ENCODE measurements at places on chromosomes 1 and 21.

DNA sequence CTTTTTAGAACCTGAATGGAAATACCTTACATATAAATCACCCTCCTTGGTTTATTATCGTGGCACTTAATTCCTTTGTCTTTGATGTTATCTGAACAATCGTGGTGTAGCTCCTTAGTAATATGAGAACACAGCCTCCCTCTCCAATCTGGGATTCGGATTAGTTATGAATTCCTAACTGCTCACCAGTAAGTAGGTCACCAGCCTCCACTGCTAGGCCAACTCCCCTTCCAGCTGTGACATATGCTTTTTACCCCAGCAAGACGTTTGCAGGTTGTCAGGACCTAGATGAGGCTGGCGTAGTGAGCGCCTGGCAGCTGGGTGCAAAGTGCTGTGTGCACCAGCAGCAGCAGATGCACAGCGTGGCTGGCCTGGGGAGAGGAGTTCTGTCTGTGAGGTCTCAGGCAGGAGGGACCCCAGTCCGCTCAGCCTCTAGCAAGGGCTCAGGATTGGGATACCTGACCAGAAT, 38.2 kb downstream of the NTPCR start:
- no peak for DNase-seq

DNA sequence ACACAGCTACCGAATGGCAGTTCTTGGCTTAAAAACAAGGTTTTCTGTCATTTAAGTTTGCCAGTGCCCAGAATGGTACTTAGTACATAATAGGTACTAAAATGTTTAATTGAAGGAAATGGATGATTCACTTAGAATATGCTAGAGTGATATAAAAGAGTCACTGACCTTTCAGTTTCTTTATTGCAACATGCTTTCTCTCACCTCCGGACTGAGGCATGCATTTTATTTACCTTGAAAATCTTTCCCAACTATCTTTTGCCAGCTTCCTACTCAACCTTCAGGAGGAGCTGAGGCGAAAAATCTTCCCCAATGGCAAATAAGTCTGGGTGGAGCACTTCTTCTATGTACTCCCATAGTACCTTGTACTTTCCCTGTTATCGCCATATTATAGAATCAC, 244.9 kb downstream of the ZNF648 start:
- DNase-seq: no peak

- DNase-seq: no peak
Observed at GRCh38 chr1:162192306-162192678, 122.8 kb downstream of the NOS1AP start.

DNA sequence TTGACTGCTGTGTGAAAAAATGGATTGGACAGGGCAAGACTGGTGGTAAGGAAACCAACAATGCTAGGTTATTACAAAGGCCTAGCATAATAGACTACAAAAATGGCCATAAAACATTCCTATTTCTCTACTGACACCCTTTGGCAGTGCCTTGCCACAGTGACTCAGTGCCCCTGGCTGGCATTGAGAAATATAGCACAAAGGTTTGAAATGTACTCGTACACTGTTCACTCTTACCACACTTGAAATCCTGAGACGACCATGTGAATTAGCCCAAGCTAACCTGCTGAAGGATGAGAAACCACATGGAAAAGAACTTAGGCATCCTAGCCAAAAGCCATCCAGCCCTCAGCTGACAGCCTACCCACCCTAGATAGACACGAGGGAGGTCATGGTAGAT, 149.8 kb upstream of the PALMD start:
- DNase-seq: peak; percentile 24

GRCh38 chr1:208154679-208155642, 89.2 kb downstream of the PLXNA2 start:
- no peak for DNase-seq

DNA sequence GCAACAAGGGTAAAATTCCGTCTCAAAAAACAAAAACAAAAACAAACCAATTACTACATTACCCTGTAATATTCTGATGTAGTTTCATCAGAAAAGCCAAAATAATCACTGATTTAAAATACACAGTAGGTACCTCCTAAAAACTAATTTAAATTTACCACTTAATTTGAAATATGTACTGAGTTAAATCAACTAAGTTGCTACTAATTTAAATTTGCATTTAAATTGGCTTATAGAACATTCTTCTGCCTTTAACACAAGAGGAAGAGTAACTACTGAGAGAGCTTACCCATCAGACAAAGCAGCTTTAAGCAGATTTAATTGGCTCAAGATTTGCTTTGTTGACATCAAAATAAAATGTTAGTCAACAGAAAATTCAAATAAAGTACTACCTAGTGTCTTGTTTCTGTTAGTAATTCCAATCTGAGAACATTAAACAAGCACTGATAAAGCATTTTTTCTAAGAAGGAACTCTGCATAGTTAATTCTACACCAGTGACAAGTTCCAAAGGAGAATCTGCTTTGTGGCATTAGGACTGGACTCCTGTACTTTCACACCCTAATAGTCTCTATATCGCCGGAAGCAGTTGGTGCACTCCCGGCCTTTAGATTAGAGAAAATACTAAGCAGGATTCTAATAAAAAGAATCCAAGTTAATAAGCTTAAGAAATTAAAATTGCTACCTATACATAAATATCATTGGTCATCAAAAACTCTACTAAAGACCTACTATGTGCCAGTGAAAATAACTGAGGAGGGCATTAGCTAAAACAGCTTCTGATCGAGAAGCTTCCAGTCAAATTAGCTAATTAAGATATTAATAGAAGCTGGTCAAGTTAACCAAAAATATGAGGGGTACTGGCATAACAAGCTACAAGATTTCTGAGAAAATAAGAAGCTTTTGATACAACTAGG, 8.4 kb downstream of the LUZP1 start:
- no peak for DNase-seq

DNA sequence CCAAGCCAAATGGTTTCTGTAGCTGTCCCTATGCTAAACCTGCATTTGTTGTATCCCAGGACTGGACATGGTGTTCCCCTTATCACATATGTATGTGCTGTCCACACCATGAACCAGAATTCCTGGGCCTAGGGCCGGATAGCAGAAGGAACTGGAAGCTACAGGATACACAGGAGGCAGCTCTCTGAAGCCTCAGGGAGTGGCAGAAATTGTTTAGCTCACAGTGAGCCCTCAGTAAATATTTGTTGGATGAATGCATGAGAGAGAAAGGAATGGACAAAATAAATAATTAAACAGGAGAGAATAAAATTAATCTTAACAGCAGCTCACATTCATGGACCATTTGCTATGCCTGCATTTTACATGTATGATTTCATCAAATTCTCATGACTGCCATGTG, 2.1 kb downstream of the NIPAL3 start:
- no peak for DNase-seq

GRCh38 chr1:161825831-161826230, 59.7 kb downstream of the ATF6 start:
- no peak for DNase-seq

DNA sequence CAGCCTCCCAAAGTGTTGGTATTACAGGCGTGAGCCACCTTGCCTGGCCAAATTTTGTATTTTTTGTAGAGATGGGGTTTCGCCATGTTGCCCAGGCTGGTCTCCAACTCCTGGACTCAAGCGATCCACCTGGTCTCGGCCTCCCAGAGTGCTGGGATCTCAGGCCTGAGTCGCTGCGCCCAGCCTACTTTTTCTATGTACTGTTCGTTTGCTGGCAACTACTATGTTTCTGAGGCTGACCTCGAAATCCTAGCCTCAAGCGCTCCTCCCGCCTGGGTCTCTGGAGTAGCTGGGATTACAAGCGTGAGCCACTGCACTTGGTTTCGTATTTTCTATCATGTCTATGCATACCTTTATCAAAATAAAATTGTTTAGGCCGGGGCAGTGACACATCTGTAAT, 675 bp upstream of the TEKT2 start:
- DNase-seq: no peak

- no peak for DNase-seq
Observed at GRCh38 chr1:52567943-52568342, 15.1 kb upstream of the TUT4 start.

GRCh38 chr21:21816778-21817177, 818.6 kb downstream of the NCAM2 start:
- no peak for DNase-seq

DNA sequence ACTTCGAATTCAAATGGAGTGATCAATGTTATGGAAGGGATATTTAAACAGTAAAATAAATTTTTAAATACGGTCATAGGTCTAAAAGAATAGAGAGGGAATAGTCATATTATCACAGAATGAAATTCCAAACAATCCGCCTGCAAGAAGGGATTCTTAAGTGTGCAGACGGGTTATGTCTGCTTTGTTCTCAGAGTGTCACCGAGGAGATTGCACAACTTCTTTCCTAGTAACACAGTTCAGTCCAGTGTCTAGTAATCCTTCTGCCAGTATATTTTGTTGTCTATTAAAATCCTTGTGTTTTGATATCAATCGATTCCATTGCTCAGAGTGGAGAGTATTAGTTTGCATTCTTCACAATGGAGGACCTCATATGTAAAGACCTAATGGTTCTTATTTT, 48.4 kb downstream of the LRRC53 start:
- DNase-seq: no peak

DNA sequence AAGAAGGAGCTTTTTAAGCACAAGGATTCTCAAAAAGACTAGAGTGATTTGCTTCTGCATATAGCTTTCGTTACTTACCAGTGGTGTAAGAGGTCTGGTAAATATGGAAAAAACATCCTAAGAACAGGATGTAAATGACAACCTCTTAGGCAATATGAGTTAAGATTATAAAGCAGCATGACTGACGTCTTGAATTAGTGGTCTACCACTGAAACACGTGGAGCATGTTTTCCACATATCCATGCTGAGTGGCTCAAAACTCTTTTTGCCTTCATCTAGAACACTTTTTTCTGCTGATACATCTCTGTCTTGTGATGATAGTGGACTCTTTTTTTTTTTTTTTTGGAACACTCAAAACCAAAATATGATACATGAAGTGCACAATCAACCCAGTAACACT, 44.6 kb downstream of the RCAN1 start:
- DNase-seq: no peak

- no peak for DNase-seq
Observed at GRCh38 chr21:44872323-44872648, 1.2 kb downstream of the PTTG1IP start.

DNA sequence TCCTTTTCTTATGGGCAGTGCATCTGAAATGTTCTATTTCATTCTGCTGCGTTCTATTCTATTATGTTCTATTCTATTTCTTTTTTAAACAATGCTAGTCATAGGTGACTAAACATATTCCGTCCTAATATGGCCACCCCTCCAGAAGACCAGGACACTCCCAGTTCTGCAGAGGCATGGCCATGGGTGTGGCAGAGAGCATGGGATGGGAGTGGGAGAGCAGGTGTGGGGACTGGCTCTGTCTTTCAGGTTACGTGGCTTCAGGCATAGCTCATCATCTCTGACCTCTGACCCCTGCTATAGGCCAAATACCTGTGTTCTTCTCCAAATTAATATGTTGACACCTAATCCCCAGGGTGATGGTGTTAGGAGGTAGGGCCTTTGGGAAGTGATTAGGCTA, 33.4 kb upstream of the TLR5 start:
- no peak for DNase-seq

GRCh38 chr1:160032165-160032820, 503 bp upstream of the PIGM start:
- DNase-seq: no peak

DNA sequence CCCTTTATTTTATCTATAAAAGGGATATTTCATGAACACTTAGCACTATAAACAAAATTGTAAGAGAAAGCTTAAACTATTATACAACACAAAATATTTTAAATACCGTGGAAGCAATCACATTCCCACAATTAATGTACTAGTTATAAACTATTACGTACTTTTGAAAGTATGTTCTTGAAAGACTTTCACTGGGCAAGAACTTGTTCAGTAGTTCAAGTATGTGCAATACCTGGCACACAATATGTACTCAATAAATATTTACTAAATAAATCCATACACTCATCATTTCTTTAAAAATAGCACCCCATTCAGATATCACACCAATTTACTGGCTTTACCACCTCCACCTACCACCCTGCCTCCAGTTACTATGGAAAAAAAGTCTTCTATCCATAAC, 12.6 kb upstream of the FMO2 start:
- no peak for DNase-seq

GRCh38 chr1:36542024-36542961, 59.6 kb upstream of the CSF3R start:
- no peak for DNase-seq

DNA sequence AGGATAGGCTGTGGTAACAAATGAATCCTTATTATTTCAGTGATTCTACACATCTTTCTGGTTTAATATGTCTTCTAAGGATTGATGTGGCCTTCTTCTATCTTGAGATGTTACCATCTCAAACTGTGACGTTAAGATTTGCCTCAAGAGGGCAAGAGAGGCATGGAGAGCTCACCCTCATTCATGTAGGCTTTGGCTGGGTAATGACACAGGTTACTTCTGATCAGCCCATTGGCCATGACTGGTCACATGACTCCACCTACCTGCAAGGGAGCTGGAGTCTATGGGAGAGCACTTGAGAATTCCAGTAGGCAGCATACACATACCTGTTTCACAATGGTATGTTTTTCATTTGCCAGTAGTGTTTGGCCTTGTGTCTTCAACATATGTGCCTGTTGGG, 30.0 kb downstream of the CACHD1 start:
- no peak for DNase-seq

GRCh38 chr1:64471218-64472039, 1.5 kb downstream of the CACHD1 start:
- DNase-seq: no peak

- DNase-seq: no peak
Observed at GRCh38 chr1:235513495-235514366, 9.5 kb upstream of the B3GALNT2 start.

- DNase-seq: peak; percentile 29
Observed at GRCh38 chr1:190168116-190168892, 309.4 kb downstream of the BRINP3 start.

GRCh38 chr1:183859119-183859518, 54.2 kb downstream of the RGL1 start:
- DNase-seq: no peak

DNA sequence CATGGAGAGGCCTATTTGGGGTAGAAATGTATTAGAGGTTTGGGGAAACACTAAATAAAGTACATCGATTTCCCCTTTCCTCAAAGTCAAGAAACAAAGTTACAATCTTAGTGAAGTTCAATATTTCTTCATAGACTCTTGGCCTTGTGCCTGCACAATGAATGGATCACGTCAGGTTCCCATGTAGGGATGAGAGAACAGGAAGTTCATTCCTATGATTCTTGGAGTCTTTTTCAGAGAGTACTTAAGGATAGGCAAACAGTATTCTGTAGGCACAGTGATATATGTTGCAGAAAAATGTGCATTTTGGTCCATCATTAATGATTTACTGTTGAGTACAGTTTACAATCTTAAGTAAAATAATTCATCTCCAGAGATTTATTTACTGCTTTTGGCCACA, 275.5 kb downstream of the RGS7 start:
- DNase-seq: no peak

DNA sequence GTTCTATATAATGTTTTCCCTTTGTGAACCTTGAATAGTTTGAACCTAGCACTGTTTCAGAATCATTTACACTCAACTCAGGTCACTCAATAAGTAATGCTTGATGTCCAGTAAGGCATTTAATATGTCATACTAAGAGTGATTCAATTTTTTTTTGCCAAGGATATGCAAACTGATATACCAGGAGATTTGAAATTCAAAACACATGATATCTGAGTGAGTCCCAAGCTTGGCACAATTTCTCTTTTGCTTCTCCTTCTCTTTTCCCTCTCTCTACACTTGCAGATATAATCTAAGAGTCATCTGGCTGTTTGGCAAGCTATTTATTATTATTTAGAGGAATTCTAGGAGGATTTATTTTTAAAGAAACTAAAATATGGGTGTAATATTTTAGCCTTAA, 61.6 kb upstream of the SPAG17 start:
- DNase-seq: no peak
